ENCODE measurements at places on chromosomes 6 and 20. TPM values are rescaled to one million over a fixed set of nuclear protein-coding genes. Genes with fewer than 3 reads are reported as not detected.

Gene PBOV1
- not detected for total RNA-seq

Gene CCN6
- not detected for total RNA-seq

Gene PPIL6
- total RNA-seq, result 0.34 TPM

Gene C6orf52
- total RNA-seq, result not detected

Gene ZNF165
- 0.17 TPM for total RNA-seq

Gene PPP1R14C
- not detected for total RNA-seq

Gene CHMP4B
- 58.2 TPM for total RNA-seq

Gene FAM184A
- 0.17 TPM for total RNA-seq

Gene KLHDC3
- 134 TPM for total RNA-seq

Gene CST4
- not detected for total RNA-seq

Gene MCM9
- total RNA-seq, result 18.1 TPM

Gene PSORS1C1
- total RNA-seq, result 4.7 TPM

Gene CRIP3
- total RNA-seq, result 0.34 TPM

Gene RHAG
- total RNA-seq, result not detected

Gene CTAGE9
- not detected for total RNA-seq

Data from dermis blood vessel endothelial cell (primary cell).